RWPE1 (cell line): ENCODE measurements at places on chromosomes 12 and 14.

DNA sequence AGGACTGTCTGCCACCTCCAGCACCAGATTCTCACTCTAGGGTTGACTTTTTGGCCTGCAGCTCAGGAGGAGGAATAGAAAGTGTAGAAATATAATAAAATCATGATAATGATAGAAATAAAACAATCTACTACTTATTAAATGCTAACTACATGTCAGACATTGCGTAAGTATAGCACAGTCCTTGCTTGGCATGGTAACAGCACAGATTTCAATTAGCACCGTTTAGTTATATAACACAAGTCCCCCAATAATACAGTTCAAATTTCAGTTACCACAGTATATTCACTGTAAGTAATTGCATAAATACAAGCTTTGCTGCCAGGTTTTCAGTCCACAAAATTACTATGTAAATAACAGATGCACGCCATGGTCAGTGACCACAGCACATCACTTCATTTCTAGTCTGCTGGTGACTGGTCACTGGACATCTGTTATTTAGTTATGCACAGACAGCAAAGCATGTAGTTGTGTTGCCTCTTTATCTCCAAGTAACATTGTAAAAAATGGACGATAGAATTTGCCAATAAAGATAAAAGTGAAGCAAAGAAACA is 6.5 kb upstream of the GLT8D2 start:
- DNase-seq: no peak

- no peak for DNase-seq
Observed at GRCh38 chr12:12035229-12035628, 35.5 kb upstream of the BCL2L14 start.

DNA sequence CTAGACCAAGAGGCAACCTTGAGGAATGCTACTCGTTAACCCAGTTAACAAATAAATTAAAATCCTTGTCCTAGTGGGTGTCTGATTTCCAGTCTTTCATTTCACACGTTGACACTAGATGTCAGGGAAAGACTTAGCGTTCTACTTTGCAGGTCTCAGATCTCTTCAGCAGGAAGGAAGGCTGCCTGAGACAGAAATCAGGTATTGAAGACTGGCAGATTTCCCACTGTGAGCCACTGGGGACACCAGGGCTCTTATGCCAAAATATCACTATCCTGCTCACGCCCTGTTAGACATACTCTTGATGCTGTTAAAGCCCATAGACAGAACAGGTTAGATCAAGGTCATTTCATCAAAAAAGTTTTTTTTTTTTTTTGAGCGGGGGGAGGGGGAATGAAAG is 33.0 kb downstream of the EMP1 start:
- no peak for DNase-seq

GRCh38 chr12:132174839-132175490 is 30.7 kb downstream of the NOC4L start:
- no peak for DNase-seq

- no peak for DNase-seq
Observed at GRCh38 chr12:32027684-32028365, 68.6 kb downstream of the RESF1 start.

DNA sequence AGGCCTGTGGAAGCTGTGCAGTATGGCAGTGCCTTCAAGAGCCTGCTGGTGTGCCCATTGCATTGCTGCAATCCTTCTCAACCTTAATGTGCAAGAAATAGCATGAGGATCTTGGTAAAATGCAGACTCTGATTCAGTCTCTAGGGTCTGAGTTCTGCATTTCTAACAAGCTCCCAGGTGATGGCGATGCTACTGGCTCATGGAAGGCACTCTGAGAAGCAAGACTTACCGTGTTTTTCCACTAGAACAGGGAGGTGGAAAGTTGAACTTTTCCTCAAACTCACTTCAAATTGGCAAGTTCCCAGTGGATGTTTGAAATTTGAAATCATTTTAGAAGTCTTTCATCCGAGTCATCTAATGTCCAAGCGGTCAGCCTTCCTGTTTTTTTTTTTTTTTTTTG is 55.5 kb downstream of the MYRFL start:
- no peak for DNase-seq

DNA sequence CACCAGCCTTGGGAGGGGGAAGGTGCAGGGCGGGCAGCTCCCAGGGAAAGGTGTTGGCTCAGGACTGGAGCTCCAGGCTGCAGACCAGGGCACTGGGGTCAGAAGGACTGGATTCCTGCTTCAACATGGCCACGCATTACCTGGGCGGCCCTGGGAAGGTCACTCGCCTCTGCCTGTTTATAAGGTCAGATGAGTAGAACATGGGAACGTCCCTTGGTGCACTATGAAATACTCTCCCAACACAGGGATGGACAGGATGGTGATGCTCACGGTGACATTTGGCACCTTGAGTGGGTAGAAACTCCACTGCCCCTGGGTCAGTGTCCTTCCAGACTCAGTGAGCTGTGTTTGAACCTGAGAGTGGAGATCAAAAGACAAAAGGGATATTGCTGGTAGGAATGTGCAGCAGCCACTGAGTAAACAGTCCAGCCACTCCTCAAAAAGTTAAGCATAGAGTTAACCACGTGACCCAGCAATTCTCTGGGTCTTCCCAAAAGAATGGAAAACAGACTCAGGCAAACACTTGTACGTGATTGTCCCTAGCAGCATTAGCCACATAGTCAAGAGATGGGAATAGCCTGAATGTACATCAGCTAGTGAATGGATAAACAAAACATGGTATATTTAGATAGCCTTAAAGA is 9.1 kb upstream of the BDKRB2 start:
- DNase-seq: no peak

DNA sequence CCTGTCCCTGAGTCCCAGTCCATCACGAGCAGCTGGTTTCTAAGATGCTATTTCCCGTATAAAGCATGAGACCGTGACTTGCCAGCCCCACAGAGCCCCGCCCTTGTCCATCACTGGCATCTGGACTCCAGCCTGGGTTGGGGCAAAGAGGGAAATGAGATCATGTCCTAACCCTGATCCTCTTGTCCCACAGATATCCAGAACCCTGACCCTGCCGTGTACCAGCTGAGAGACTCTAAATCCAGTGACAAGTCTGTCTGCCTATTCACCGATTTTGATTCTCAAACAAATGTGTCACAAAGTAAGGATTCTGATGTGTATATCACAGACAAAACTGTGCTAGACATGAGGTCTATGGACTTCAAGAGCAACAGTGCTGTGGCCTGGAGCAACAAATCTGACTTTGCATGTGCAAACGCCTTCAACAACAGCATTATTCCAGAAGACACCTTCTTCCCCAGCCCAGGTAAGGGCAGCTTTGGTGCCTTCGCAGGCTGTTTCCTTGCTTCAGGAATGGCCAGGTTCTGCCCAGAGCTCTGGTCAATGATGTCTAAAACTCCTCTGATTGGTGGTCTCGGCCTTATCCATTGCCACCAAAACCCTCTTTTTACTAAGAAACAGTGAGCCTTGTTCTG is 41.6 kb downstream of the DAD1 start:
- no peak for DNase-seq

GRCh38 chr12:119072440-119072839 is 91.1 kb downstream of the SRRM4 start:
- DNase-seq: no peak

GRCh38 chr12:42362647-42363260 is 36.8 kb downstream of the PPHLN1 start:
- DNase-seq: no peak

GRCh38 chr12:62760779-62761178 is 174.2 kb downstream of the PPM1H start:
- DNase-seq: no peak

- no peak for DNase-seq
Observed at GRCh38 chr12:122199484-122200355, 3.8 kb upstream of the B3GNT4 start.

DNA sequence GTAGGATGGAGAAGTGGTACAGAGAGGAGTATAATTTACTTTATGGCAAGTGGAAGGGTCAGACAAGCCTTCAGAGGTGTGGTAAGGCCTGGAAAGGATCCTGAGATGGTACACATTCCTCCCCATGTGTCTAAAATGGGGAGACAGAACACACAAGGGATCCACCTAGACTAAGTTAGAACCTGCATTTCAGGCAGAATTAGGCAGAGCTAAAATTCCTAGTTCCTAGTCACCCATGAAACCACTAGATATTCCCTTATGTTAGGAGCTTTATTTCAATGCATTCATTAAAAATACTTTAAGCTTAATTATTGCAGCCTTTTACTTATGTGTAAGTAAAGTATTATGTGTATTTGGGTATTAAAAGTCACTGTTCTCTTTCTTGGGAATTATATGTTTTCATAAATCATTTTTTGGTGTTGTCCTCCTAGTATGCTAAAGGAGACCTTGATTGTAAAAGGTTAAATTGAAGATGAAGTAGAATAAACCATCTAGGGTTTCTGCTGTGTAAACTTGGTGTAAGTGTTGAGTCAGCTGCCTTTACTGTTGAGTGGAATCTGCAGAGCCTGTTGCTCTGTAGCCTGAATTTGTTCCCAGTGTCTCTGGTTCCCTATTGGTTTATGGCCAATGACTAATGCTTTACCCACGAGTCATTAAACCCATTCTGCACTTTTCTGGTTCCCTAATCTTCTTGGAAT is 423.2 kb downstream of the ATP23 start:
- DNase-seq: peak; percentile 85

GRCh38 chr12:80838024-80838658 is 99.6 kb downstream of the LIN7A start:
- no peak for DNase-seq

DNA sequence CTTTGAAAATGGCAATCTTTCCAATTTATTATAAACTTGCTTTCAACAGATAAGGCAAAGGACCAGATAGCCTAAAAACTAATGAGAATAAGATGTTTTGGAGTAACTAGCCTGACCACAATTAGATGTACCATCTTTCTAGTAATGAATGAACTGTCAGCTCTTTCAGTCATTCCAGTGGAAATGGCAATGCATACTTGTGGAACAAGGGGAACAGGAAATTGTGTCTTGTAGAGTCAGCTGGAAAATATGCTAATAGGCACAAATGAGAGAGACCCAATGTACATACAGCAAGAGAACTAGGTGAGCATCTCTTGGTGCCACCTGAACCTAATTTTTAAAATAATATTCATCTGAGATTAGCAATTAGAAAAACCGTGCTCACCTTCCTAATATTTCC is 76.1 kb upstream of the GPHB5 start:
- DNase-seq: no peak

GRCh38 chr12:105462831-105463230 is 132.3 kb downstream of the C12orf75 start:
- no peak for DNase-seq

DNA sequence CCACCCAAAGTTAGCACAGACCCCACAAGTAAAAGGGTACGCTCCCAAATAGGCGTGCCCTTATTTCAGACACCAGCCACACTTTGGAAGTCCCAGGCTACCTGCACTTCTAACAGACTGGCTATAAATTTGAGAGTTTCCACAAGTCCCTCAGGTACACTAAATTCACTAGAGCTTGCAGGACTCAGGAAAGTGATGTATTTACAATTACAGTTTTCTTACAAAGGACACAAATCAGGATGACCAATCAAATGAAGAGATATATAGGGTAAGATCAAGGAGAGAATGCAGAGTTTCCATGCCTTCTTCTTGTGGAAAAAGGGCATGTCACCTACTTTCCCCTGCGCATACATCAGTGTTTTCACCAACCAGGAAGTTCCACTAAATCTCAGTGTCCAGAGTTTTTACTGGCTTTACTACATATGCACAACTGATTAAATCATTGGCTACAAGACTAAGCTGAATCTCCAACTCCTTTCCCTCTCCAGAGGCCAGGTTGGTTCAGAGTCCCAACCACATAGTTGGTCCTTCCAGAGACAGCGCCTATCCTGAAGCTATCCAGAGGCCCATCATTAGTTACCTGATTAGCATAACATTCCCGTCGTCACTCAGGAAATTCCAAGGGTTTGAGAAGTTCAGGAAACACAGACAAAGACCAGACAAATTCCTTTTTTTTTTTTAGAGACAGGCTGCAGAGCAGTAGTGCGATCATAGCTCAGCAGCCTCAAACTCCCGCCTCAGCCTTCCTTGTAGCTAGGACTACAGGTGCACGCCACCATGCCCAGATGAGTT is 84.2 kb downstream of the DENND5B start:
- no peak for DNase-seq

DNA sequence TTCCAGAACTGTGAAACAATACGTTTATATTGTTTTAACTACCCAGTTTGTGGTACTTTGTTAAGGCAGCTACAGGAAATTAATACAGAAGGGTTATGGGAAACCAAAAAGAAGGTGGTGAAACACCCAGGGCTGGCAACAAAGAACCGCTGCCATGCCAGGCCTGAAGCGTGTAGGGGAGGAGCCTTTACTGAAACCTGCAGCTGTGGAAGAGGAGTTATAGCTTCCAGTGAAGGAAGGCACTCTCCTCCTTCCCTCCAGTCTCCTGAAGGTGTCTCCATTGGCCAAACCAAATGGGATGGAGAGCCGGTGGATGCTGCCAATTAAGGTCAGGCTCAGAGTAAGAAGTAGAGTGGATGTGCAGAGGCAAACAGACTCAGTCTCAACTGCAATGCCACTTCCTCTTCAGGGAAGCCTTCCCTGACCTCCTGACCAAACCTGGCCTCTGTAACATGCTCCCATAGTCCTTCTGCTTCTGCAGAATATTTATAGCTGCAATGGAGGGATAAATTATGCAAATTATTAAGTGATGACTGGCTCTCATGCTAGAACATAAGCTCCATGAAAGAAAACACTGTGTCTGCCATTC is 168.3 kb downstream of the DAD1 start:
- DNase-seq: no peak

- no peak for DNase-seq
Observed at GRCh38 chr14:39428118-39428517, 4.1 kb downstream of the FBXO33 start.

GRCh38 chr12:48034835-48035805 is 30.8 kb upstream of the COL2A1 start:
- DNase-seq: no peak

GRCh38 chr12:22256041-22256441 is 78.5 kb downstream of the ST8SIA1 start:
- DNase-seq: no peak

DNA sequence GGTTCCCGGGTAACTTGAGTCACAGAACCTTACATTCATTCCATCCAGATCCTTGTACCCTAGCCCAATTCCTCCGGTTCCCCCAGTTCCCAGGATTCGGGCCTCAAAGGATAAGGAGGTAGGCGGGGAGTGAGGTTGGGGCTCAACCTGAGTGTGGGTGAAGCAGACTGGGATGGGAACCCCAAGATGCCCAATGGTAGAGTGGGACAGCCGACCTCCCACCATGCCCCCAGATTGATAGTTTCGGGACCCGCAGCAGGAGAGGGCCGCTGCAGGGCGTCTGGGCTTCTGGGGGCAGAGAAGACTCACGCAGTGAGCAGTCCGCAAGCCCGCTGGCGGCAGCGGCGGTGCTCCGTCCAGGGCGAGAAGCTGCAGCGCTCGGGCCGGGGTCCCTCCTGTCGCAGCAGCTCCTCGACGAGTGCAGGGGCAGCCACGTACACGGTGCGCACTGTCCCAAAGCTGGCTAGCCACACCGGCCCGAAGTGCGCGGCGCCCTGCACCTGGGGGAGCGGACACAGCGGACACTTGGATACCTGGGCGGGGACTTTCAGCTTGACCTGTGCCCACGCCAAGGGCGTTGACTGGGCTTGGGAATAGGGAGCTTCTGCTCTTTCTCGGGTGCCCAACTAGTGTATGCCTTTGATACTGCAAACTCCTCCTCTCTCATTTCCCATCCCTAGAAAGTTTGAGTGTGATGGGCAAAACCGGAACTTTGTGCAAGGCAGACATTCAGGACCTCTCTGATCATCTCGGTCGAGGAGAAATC is 997 bp downstream of the CYP27B1 start:
- DNase-seq: no peak
